HepG2 (cell line): ENCODE measurements at places on chromosomes 7 and 10. TPM values are rescaled to one million over a fixed set of nuclear protein-coding genes. Genes with fewer than 3 reads are reported as not detected.

Gene OR2A12
- not detected in 2 replicates for total RNA-seq

Gene C10orf62
- total RNA-seq: 0.28 and 1.6 TPM in 2 replicates

DNA sequence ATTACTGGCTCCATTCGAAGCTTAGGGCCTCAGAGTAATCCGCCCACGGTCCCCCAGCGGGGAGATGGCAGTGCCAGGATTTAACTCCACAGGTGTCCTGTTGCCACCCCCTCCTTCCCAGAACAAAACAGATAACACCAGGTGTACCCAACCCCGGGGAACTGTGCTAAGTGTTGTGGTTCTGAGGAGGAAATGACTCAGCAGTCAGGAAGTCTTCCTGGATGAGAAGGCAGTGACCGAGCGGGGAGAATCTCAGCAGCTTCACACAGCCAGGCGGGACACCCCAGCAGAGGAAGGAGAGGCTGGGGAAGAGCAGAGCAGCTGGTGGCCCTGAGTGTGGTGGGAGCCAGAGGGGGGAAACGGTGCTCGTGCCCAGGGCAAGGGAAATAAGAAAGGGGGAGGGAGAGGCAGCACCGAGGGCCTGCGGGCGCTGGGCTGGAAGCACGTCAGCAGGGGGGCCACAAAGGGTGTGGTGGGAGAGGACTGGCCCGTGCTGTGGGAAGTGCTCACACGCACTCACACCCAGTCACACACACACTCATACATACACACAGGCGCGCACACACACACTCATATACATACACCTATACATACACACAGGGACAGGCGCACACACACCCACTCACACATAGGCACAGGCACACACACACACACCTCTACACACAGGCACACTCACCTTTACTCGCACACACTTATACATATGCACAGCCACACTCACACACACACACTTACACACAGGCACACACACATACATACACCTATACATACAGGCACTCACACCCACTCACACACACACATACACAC, 59.8 kb upstream of the CHST15 start:
- H3K4me3 ChIP-seq: no peak overlapping the region
- no peak overlapping the region for H3K27ac ChIP-seq
- peaks cover 43% of the 10 kb centered on the region for H3K4me1 ChIP-seq
- no peaks in the 10 kb centered on the region for H3K36me3 ChIP-seq
- peak; percentile 54 for DNase-seq

- H3K27ac ChIP-seq: peak within 1 kb of the TSS; percentile 66
- DNase-seq: peak; percentile 83
- H3K4me1 ChIP-seq: peaks cover 43% of the 10 kb centered on the region
- H3K27me3 ChIP-seq: no peaks in the 10 kb centered on the region
- H3K4me3 ChIP-seq: peak within 1 kb of the TSS; percentile 77
These were observed at the start of gene SSC4D for GRCh38 chr7:76409537-76409936. SSC4D (minus strand) TSS chr7:76409697; CDS start chr7:76404439, 5,258 bp downstream.

- H3K27me3 ChIP-seq: peaks cover 78% of the 10 kb centered on the region
- no peak overlapping the region for H3K27ac ChIP-seq
- DNase-seq: no peak
- no peak overlapping the region for H3K4me3 ChIP-seq
- no peaks in the 10 kb centered on the region for H3K36me3 ChIP-seq
These were observed 15.4 kb upstream of the CSGALNACT2 start for GRCh38 chr10:43122826-43123225.

GRCh38 chr10:125060826-125061556, 99.4 kb downstream of the CTBP2 start:
- no peak overlapping the region for H3K27ac ChIP-seq
- 0 out of 2 replicates have a peak overlapping the region, but pooled peaks have one; percentile 18 for H3K4me3 ChIP-seq
- H3K36me3 ChIP-seq: no peaks in the 10 kb centered on the region
- peak; percentile 35 for DNase-seq

Gene CFAP70
- total RNA-seq: 0.13 and 0.27 TPM in 2 replicates

DNA sequence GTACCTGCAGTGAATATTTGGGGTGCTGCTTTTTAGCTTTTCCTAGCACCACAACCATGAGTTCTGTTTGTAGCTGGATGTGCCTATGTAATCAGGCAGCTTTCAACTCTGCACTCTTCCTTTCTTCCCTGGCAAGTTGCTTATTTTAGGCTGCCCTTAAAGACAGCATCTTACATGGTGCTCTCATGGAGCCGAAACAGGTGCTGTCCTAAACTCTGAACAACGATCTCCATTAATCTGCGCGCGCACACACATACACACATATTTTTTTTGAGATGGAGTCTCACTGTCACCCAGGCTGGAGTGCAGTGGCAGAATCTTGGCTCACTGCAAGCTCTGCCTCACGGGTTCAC, 9.1 kb downstream of the RPS24 start:
- H3K4me3 ChIP-seq: no peak overlapping the region
- no peak for DNase-seq
- H3K27ac ChIP-seq: no peak overlapping the region
- peaks cover 27% of the 10 kb centered on the region for H3K4me1 ChIP-seq
- no peaks in the 10 kb centered on the region for H3K27me3 ChIP-seq

- no peaks in the 10 kb centered on the region for H3K36me3 ChIP-seq
- no peak for DNase-seq
- no peaks in the 10 kb centered on the region for H3K4me1 ChIP-seq
- no peak overlapping the region for H3K4me3 ChIP-seq
These were observed 103.1 kb downstream of the KLF6 start for GRCh38 chr10:3681642-3682554.

GRCh38 chr7:27670676-27671075, 8.0 kb upstream of the HIBADH start:
- H3K4me3 ChIP-seq: no peak overlapping the region
- no peaks in the 10 kb centered on the region for H3K4me1 ChIP-seq
- H3K36me3 ChIP-seq: no peaks in the 10 kb centered on the region
- H3K27ac ChIP-seq: no peak overlapping the region

GRCh38 chr7:53602817-53603418, 567.5 kb downstream of the POM121L12 start:
- DNase-seq: no peak
- no peak overlapping the region for H3K4me3 ChIP-seq
- H3K27me3 ChIP-seq: no peaks in the 10 kb centered on the region
- no peak overlapping the region for H3K27ac ChIP-seq
- no peaks in the 10 kb centered on the region for H3K36me3 ChIP-seq

DNA sequence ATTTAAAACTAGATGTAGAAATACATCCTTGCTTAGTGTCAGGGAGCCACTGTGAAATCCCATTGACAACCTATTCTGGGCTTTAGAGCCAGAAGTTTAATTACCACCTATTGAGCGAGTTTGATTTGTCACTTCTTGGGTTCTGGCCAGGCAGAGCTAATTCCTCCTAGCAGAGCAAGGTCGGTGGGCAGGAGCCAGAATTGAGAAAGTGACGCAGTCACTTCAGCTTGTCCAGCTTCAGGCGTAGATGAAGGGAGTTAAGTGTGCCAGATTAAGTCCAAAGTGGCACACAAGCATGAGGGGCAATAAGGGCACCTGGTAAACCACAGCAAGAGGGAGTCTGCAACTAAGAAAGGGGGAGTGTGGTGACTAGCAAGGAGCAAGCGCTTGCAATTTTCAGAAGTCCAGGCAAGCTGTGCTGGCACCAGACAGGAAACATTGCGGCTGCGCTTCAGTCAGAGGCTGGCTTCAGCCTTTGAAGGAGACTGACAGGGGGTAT, 119.4 kb downstream of the ST7 start:
- no peak overlapping the region for H3K4me3 ChIP-seq
- H3K4me1 ChIP-seq: peaks cover 31% of the 10 kb centered on the region
- DNase-seq: no peak
- H3K27me3 ChIP-seq: no peaks in the 10 kb centered on the region; the same call in 1 of the 2 replicates

Gene TCF7L2
- 3.5 and 3.9 TPM in 2 replicates for total RNA-seq

Gene GPNMB
- 1.6 TPM in 2 replicates for total RNA-seq

Gene CALHM1
- 0.04 TPM in 1 of 2 replicates, not detected in the other for total RNA-seq

DNA sequence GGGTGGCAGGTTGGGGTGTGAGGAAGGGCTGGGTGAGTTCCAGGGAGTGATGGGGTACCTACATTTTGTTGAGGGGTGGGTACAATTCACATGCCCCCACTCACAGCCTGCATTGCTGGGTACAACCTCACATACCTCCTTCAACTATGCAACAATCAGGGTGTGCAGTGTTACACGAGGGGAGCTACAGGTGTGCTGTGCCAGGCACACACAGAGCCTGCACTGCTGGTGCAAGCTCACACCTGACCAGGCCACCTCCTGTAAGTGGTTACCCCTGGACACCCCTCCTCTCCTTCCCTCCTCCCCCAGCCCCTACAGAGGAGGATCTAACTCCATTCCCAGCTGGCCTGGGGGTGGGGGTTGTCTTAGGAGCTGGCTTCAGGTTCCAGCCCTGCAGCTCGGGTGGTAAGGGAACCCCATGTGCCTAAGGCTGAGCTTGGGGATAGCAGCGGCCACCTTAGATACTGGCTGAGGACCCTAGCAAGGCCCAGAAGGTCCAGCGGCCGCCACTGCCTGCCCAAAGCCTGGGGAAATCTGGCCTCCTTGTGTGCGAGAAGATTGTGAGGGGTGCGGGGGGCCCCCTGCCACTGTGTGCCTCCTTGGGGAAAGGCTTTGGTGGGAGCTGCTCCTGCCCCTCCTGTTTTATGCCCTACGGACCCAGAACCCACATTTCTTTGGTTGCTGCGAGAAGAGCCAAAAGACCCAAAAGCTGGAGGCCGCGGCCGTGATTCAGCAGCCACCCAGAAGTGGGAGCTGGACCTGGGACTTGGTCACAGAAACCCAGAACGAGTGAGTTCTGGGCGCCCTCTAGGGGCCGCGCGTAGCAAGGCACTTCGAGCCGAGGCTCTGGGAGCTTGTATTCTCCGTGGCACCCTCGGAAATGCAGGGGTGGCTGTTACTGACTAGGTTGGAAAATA, 10.8 kb downstream of the TLX1 start:
- H3K27ac ChIP-seq: no peak overlapping the region
- peaks cover 66% of the 10 kb centered on the region for H3K27me3 ChIP-seq
- DNase-seq: peak; percentile 71
- no peaks in the 10 kb centered on the region for H3K36me3 ChIP-seq

DNA sequence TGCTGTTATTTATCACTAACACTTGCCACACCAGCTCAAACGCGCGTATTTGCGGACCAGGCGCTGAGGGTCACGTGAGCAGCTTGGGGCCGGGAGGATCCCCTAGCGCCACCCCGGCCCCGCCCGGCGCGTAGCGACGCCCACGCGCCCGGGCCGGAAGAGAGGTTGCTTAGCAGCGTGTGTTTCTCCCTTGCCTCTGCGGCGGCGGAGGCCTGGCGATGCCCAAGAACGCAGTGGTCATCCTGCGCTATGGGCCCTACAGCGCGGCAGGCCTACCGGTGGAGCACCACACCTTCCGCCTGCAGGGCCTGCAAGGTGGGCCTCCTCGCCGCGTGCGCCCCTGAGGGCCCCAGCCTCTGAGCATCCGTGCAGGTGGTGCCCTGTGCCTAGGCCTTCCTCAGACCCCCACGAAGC, at the start of gene C10orf53:
Gene C10orf53 (plus strand): TSS at position 172 of the 414 bp plus-strand sequence. CDS start 47 bp downstream, at position 219.
- H3K36me3 ChIP-seq: no peaks in the 10 kb centered on the region
- no peak within 1 kb of the TSS for H3K27ac ChIP-seq
- no peak within 1 kb of the TSS for H3K4me3 ChIP-seq
- no peaks in the 10 kb centered on the region for H3K4me1 ChIP-seq

Gene AQP1
- not detected in 2 replicates for total RNA-seq

- no peaks in the 10 kb centered on the region for H3K27me3 ChIP-seq
- no peaks in the 10 kb centered on the region for H3K36me3 ChIP-seq
- H3K4me1 ChIP-seq: no peaks in the 10 kb centered on the region
- no peak overlapping the region for H3K4me3 ChIP-seq
- H3K27ac ChIP-seq: no peak overlapping the region
- peak; percentile 19 for DNase-seq
These were observed 82.7 kb downstream of the FAM204A start for GRCh38 chr10:118259288-118259906.

DNA sequence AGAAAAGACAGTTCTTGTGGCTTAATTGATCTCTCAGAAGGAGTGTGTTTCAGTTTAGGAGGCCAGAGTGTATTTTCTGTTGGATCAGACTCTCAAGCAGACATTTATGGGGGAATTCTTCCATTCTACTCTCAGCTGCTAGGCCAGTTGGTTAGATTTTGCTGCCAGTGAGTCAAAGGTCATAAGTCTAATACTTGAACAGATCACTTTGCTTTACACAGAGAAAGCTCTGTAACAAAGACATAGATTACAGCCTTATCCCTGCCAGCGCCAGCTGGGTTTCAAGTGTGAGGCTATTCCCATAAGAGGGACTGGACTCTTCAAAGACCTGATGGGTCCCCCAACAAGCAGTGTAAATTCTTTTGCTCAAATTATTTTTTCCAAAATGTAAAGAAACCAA, 145.6 kb upstream of the SEMA3C start:
- H3K36me3 ChIP-seq: no peaks in the 10 kb centered on the region
- no peak overlapping the region for H3K4me3 ChIP-seq
- H3K27me3 ChIP-seq: no peaks in the 10 kb centered on the region
- H3K27ac ChIP-seq: no peak overlapping the region
- no peak for DNase-seq

GRCh38 chr10:77737608-77738007, 100.0 kb upstream of the KCNMA1 start:
- no peak overlapping the region for H3K4me3 ChIP-seq
- no peak for DNase-seq
- H3K27me3 ChIP-seq: no peaks in the 10 kb centered on the region
- no peaks in the 10 kb centered on the region for H3K4me1 ChIP-seq

DNA sequence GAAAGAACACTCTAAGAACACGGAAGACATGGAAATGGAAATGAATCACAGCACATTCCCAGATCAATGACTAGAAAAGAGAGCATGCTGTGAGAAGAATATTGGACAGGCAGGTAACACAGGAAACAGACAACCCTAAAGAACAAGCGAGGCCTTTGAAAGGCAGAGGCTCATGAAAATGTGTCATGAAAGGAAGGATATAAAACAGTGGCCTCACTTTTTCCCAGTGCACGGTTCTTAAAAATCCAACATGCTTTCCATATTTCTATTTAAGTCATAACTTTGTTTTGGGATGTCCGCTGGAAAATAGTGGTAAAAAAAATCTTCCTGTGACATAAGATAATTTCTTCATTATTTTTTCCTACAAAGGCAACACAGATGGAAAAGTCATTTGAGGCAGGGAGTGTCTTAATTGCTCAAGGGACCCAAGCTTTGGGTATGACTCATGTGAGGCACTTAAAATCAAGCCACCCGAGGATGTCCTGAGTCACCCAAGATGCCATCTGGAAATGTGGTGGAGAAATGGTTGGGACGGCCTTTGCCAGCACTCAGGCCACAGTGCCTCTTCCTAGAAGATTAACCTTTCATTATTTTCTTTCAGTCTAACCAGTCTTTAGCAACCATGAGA, 17.0 kb downstream of the ITIH5 start:
- H3K27me3 ChIP-seq: no peaks in the 10 kb centered on the region
- DNase-seq: no peak
- no peaks in the 10 kb centered on the region for H3K36me3 ChIP-seq
- H3K4me3 ChIP-seq: no peak overlapping the region
- no peak overlapping the region for H3K27ac ChIP-seq

Gene HOGA1
- 18.8 and 19.5 TPM in 2 replicates for total RNA-seq

- H3K27me3 ChIP-seq: no peaks in the 10 kb centered on the region
- DNase-seq: no peak
- H3K4me3 ChIP-seq: no peak overlapping the region
- no peaks in the 10 kb centered on the region for H3K4me1 ChIP-seq
- no peaks in the 10 kb centered on the region for H3K36me3 ChIP-seq
These were observed 75.7 kb upstream of the ASAH2 start for GRCh38 chr10:50326757-50327701.
